Activated CD4-positive, alpha-beta T cell treated with anti-CD3 and anti-CD28 coated beads, Interleukin-2, amount 50 U/mL, for 1 hour (primary cell): ENCODE measurements at places on chromosomes 3 and 15.

DNA sequence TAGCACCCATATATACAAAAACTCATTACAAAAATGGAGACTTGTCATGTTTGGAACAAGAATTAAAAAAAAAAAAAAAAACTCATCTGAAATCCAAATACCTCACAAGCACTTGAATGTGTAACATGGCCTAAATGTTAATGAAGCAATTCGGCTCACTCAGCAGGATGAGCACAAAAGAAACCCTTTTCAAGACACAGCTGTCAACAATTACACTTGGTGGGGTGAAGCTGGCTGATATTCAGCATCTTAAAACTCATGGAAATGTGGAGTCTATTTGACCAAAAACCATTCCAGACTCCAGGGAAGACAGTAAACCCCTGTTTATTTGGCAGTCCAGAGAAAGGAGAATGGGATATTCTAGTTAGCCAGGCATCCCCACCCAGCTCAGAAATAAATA, 205.4 kb upstream of the TSC22D2 start:
- no peak for DNase-seq

DNA sequence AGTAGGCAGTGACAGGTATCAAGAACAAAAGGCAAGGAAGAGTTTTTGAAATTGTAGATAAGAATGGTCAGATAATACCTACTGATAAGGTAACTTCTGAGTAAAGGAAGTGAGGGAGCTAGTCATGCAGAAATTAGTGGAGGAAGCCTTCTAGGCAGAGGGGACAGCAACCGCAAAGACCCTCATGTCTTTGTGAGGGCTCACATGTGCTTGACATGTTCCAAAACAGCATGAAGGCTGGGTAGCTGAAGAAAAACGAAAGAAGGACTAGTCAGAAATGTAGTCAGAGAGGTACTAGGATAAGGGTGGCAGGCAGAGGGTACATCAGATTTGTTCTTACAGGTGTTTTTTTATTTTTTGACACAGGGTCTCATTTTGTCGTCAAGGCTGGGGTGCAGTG, 5.3 kb downstream of the SIN3A start:
- DNase-seq, result no peak

DNA sequence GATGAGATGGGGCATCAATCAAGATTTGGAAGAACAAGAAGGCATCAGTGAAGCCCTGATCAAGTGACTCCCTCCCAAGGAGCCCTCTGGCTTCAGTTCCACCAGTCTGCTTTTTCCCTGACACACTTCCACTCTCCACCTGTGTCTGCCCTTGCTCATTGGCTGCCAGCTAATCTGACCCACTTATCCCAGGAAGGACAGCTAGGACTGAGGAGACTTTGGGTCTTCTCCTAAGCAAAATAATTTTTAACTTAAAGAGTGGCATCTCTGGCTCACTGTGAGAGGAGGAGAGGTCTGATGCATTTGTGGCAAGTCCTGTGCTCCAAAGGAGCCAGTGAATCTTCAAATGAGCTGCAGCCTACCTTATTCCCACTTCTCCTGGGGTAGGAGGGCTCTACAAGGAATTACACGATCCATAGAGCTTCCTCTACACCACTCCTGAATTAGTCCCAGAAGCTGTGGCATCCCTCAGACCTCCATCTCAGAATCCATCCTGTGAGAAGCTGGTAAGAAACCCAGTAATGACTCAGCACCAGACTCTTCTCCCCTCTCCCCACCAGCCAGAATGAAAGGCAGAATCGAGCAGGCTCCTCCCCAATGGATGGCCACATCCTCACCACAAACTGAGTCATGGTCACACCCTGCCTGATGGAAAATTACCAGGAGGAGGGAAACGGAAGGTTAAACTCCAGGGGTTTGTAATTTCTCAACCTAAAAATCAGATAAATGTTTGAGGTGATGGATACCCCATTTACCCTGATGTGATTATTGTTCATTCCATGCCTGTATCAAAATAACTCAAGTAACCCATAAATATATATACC, 6.3 kb upstream of the PKM start:
- peak; percentile 30 for DNase-seq

DNA sequence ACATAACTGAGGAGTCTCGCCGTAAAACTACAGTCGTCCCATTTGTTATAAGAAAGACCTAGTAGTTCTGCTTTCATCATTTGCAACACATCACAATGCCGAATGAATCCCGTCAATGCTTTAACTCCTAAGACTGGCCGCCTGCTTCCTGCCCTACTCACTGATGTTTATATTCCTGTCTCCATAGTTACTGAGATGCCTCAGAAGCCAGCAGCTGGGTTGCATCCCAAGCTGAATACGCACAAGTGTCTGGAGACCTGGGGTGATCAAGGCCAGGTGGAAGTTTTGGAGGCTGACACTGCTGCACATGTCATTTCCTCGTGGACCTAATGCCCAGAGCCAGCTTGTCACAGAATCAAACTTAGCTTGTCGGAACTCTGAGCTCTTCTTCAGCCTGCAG, 95.2 kb upstream of the UBE2E1 start:
- no peak for DNase-seq

DNA sequence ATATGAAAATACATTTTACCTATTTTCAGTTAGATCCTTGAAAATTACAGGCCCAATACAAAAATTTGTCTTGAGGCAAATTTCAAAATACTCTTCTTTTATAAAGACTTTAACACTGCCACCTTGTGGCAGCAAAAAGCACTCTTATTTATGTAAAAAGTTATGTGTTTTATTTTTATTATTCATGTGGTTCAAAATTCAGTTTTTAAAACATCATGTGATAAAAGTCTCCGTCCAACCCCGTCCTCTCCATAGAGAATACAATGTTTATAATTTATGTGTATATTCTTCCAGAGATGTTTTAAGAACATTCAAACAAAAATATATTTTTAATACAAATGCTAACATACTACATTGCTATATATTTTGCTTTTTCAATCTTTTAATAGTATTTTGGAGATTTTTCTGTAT, 36.9 kb upstream of the TRIM59 start:
- DNase-seq, result no peak

- DNase-seq, result no peak
Observed at GRCh38 chr3:18575573-18575972, 150.4 kb upstream of the SATB1 start.

DNA sequence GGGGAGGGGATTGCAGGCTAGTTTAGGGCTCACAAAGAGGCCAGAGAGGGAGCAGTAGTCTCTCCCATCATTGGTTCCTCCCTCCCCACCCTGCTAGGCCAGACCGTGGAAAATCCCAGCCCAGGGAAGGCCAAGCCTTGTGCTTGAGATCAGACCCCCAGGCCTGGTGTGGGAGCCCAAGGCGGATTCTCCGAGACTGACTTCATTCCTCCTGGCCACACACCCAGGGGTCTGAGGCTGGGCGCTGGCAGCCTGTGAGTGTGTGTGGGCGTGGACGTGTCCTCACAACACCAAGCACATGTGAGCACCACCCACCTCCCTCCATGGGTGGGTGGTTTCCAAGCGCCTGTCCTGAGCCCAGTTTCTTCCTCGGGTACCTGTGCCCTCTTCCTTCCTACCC, 4.1 kb downstream of the LOXL1 start:
- no peak for DNase-seq

GRCh38 chr3:146154995-146155394, 6.0 kb downstream of the PLOD2 start:
- DNase-seq, result no peak

DNA sequence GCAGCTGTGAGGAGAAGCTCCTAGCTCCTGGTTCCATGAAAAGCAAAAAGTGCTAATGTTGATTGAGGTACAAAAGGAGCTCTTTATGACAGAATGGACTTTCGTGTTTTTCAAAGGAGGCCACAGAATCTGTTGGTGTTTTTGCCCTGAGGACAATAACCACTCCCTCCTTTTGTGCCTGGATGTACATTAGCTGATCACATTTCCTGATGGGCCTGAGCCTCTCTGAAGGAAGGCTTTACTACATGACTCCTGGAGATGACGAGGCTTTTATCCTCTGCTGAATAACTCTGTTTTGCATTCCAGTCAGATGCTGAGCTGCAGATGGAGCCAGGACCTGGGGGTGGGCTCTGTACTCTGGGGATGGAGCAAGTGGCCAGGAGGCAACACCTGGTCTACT, 301.9 kb downstream of the CACNA2D3 start:
- DNase-seq, result no peak

DNA sequence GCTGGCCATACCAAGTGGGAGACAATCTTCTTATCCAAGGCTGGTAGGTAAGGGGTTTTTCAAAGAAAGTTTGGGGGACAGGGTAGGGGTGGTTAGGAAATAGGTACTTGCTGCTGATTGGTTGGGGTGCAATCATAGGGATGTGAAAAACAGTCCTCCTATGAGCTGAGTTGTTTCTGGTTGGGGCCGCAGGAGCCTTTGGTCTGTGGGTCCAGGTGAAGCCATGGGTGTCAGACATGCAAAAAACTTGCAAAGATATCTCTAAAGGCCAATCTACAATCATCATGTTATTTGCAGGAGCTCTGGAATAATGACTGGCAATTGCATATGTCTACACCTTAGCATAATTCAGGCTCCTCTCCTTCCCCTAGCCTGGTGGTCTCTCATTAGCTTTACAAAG, 982.3 kb downstream of the DIPK2A start:
- no peak for DNase-seq

- no peak for DNase-seq
Observed at GRCh38 chr3:104631254-104631653, 735.5 kb upstream of the ALCAM start.

GRCh38 chr15:94607176-94607654, 375.9 kb downstream of the MCTP2 start:
- no peak for DNase-seq

DNA sequence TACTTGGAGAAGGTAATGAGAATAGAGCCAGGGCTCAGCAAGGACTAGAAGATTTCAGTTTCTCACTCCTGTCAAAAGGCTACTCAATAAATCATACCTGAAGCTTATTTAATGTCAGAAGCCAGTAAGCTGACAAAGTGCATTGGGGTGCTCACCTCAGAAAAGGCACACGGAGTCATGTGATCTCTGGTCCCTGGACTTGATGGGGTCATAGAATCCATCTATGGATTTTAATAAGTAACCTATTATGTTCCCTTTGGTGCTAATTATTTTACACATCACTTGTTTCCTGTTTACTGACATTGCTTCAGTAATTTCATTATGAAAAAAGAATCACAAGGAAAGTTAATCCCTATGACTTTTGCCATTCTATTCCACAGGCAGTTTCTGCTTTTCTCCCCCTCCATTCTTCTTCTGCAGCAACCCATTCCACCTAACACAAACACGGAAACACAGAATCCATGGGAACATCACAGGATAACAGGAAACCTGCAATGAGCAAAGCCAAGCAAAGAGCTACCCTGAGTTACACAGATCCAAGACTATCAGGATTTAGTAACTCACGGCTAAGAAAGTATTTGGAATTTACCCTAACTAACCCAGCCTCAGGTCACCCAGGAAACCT, 159.6 kb downstream of the MEIS2 start:
- DNase-seq, result no peak

- no peak for DNase-seq
Observed at GRCh38 chr3:174162550-174162949, 696.6 kb upstream of the NAALADL2 start.

- DNase-seq, result no peak
Observed at GRCh38 chr3:9139366-9139765, 110.1 kb downstream of the SRGAP3 start.

DNA sequence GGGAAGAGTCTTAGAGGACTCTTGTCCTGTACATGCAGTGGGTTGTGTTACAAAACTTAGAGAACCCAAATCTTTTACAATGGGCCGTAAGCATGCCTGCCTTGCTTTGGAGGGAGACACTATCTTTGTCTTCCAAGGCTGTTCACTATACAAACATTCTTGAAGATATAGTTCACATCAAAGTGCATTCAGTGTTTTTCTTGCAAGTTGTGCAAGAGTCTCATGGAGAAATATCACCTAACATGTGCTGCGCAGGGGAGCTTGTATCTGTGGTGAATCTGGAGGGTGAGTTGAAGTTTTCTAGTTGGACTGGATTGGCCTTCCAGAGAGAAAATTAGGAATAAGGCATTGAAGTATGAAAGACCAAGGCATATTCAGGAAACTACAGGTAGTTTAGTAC, 7.8 kb upstream of the PRTG start:
- DNase-seq, result no peak

DNA sequence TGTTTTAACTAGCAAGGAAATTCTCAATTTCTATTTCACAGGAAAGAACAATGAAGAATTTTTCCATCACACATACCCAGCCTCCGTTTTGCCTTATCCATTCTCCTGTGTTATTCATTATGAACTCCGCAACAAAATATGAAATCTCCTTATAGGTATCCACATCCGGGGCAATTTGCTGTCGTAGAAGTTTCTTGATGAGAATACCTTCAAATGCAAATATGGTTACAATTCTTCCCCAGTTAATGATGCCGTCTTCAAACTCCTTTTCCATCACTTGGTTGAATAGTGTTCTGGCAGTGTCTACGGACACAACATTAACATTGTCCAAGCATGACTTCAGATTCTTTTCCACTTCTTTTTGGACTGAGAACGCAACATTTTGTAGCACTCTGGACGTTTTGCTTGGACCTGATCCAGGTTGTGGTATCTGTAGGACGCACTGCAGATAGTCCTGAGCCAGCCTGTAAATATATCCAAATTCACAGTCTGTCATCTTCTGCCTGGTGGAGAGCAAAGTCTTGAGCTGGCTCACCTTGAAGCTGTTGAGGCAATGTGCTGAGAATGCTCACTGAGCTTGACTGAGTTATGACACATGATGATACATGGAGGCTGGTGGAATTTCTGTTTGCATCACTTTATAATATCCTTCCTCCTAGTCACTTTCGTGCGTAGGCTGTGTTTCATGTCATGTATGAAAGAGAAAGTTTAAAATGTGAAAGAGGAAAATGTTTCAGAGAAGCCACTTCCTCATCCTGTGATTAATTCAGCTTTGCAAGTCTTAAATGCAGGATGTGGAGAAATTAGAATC, at the start of gene BCL2A1:
TSS of gene BCL2A1 (minus strand) at position 573 of the 811 bp plus-strand sequence. CDS start at position 496, 77 bp downstream.
- DNase-seq, result peak; percentile 52

DNA sequence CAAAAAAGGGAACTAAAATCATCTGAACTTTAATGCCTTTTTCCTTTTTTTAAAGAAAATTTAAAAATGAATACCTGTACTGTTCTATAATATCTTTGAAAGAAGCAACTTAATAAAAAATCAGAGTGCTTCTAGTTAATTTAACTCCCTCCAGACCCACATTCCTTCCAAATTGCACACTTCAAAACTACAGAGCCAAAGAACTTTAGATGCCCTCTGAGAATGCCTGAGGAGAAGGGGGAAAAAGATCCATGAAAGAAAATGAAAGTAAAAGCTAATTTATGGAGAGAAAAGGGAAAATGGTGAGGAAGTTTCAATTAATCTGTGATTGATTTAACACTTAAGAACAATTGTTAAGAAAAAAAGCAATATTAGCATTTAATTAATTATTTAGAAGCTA, 1141.6 kb downstream of the IGSF11 start:
- no peak for DNase-seq

- no peak for DNase-seq
Observed at GRCh38 chr3:123385001-123385401, 63.9 kb downstream of the ADCY5 start.

DNA sequence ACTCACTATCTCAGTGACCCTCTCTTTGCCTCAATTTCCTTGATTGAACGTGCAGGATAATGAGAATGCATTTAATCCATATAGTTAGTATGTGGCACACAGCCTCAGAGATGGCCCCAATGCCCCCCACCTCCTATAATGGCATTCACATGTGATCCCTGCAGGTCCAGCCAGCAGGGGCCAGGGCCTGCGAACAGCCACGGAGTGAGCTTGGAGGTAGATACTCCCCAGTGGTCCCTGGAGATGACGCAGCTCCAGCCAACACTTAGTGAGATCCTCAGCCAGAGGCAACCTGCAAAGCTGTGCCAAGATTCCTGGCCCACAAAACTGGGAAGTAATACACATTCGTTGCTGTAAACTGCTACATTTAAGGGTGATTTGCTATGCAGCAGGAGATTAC, 184.9 kb upstream of the NSMCE3 start:
- no peak for DNase-seq

GRCh38 chr15:99282121-99282520, 30.8 kb downstream of the LRRC28 start:
- no peak for DNase-seq
